Motor neuron (in vitro differentiated cells): ENCODE measurements at places on chromosomes 6 and 20. TPM values are rescaled to one million over a fixed set of nuclear protein-coding genes. Genes with fewer than 3 reads are reported as not detected.
A peak's percentile ranks its signal among the peaks of the same experiment; 100 is the strongest.

- no peak for ATAC-seq
Observed at GRCh38 chr20:37524859-37525708, 2.6 kb downstream of the BLCAP start.

The SOX18 gene
- 0.21 TPM in 1 of 2 replicates, not detected in the other for total RNA-seq

DNA sequence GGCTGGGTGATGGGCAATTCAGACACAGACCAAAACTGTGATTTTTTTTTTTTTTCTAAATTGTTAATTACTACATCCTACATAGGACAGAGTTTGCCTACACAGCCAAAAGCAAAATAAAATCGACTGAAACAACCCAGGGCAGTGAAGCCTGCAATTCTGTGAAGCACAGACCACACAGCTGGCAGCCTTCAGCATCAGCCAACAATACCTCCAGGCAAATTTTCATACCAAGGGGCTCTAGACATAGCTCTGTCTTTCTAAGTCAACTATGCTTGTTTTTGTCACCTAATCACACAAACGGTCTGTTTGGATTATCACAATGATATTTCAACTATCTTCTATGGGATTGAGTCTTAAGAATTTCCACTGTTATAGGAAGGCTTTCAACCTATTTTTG lies 17.6 kb downstream of the RMND1 start:
- no peak for ATAC-seq

The MTFR2 gene
- 2.3 and 3.5 TPM in 2 replicates for total RNA-seq

The SOBP gene
- total RNA-seq, result 8.6 and 9.8 TPM in 2 replicates

DNA sequence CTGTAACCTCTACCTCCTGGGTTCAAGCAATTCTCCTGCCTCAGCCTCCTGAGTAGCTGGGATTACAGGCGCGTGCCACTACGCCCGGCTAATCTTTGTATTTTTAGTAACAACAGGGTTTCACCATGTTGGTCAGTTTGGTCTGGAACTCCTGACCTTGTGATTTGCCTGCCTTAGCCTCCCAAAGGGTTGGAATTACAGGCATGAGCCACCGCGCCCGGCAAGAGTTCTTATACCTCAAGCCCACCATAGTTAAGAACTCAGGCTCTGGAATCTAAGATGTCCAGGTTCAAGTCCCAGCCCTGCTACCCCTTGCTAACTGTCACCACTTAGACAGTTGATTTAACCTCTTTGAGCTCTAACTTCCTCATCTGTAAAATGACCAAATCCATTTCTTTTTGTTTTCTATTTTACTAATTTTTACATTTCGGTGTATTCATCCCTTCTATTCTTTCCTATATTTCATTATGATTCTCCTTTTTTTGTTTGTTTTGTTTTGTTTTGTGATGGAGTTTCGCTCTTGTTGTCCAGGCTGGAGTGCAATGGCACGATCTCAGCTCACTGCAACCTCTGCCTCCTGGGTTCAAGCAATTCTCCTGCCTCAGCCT lies 104.8 kb upstream of the ZNF217 start:
- ATAC-seq, result no peak

DNA sequence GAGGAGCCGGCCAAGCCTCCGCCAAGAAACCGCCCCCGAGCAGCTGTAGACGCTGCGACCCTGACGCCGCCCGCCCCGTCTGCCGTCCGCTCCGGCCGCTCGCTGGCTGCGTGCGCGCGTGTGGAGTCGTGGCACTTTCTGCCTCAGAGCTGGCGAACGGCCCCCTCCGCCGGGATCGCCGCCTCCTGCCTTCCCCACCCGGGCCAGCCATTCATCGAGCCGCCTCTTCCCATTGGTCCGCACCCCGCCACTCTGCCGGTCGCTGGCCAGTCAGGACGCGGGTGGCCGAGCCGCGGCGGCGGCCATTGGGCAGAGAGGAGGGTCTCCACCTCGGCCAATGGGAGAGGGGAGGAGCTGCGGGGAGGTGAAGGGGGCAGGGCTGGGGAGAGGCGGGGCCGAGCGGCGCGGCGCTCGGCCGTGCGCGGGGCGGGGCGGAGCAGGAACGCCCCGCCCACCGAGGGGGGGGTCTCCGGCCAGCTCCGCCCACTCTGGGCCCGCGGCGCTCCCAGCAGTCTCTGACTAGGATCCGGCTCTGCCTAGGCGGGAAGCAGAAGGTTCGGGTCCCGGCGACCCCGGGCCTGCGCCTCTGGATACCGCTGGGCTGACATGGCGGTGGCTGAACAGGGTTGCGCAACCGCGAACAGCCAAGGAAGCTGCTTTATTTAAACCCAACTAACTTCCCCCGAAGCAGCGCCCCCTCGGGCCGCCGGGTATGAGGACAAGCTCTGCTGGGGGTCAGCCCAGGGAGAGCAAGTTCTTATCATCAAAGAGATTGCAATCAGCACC lies at the start of gene RRBP1:
RRBP1 (minus strand) TSS at position 140 of the 786 bp plus-strand sequence. CDS start 21,735 bp downstream, outside the sequence.
- ATAC-seq, result peak; percentile 83

GRCh38 chr6:167270499-167271311 lies 20.4 kb upstream of the UNC93A start:
- ATAC-seq, result peak; percentile 73

- no peak for ATAC-seq
Observed at GRCh38 chr6:36703081-36703606, 5.5 kb downstream of the RAB44 start.

DNA sequence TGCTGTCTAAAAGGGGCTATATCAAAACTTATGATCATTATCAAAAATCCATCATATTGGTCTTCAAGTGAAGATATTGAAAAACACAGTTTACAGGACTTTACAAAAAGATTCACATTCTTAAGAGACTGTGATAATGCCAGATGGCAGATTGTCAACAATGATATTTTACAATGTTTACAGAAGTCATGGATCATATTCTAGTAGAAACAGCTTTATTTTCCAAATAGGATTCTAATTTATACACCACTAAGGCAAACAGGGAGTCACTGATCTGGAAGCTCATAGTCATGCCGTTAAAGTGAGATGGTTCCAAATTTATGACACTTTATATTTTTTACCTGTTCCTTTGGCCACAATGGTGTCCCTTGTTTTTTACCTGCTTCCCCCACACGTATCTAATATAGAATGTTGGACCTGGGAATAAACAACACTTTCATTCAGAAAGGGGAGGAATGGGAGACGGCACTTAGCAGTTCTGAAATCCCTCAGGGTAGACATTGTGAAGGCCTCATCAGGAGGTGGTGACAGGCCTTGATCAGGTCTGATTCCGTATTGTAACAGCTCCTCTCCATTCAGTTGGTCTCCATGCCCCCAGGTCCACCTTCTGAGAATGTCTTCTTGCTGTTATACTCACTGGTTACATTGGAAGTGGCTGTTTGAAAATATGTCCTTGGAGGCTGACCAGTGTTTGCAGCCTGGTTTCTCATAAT lies 228.6 kb downstream of the ADGB start:
- ATAC-seq, result no peak

The EPB41L1 gene
- 26.2 and 26.7 TPM in 2 replicates for total RNA-seq

- no peak for ATAC-seq
Observed at GRCh38 chr20:9015984-9016324, 52.9 kb upstream of the PLCB4 start.

DNA sequence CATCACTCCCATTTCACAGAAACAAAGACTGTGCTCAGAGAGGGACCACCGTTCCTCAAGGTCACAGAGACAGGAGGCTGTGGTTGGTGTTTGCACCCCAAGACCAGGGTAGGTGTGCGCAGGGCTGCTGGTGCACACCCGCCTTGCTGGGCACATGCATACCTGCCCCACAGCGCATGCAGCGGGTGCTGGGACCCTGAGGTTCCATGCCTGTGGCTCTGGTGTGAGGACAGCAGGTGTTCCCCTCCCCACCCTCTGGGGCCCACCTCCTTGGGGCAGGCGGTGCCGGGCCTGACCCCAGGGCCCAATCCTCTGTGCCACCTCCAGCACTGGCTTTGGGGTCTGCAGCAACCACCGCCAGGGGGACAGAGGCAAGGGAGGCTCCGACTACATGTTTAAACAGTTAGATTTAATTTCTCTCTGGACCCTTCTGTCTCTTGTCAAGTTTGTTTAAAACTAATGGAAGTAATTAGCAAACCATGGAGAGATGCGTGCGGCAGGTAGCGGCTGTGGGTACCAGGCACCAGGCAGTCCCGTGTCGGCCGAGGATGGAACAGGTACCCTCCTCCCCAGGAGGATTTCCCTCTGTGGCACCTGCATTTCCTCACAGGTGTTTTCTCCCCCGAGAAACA lies 327.8 kb downstream of the TAF4 start:
- no peak for ATAC-seq

DNA sequence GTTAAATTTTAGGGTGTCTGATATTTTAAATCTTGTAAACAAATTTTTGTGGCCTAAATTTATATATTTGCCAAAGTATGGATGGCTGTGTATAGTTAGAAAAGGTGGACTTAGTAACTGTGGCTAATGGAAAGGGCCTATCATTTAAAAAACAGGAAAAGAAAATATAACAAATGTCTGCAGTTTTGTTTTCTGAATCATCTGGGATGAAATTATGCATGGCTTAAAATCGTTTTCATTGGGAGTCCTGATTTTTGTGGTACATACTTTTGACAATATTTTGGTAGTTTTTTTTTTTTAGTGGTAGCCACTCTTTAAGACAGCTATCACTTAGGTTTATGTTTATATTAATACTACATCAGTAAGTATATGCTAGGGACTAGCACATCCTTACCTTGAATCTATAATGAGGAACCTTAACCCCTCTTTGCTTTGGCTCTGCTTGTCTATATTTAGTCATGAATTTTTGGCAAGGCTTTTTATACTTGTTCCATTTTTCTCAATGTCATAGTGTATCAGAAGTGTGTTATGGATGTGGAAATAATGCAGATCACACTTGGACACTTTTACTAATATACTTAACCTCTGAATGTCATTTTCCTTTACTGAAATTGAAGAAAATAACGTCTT lies 5.6 kb downstream of the ARID1B start:
- no peak for ATAC-seq

GRCh38 chr6:1597121-1597744 lies 12.5 kb upstream of the FOXC1 start:
- no peak for ATAC-seq

The CNR1 gene
- total RNA-seq, result 0.77 and 1.9 TPM in 2 replicates

DNA sequence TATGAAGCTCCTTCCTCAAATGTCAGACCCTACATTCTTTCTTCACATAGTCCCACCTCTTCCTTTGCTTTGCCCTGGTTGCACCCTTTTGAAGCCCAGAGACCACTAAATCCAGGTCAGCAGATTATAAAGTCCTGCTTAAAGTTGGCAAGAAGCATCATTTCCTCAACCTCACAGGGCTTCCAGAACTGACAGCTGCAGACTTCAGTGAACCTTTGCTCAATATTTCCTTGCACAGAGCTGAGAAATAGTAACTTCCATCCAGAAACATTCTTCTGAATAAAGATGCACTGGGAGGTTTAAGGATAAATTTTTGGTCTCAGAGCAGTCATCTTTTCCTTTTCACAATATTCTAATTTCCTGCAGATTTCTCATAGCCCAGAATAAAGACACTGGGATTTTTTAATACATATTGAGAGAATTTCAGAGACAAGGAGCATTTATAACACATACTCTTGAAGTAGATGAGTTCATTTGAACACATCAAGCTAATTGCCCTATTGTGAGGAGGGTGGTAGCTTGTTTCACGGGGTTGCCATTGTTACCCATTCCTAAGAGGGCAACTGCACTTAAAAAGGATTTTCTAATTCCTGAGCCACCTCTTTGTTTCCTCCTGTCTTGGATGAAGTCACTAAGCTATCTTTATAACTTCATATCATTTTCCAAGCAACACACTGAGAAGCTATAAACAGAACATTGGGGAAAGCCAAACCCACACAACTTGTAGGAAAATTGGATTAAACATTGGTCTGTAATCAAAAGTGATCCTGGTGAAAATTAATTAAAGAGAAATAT lies 150.2 kb upstream of the PLN start:
- ATAC-seq, result no peak

GRCh38 chr20:16111852-16112412 lies 461.3 kb downstream of the KIF16B start:
- ATAC-seq, result no peak

GRCh38 chr20:58179083-58179431 lies 49.4 kb downstream of the ANKRD60 start:
- no peak for ATAC-seq

GRCh38 chr6:3561725-3562124 lies 104.9 kb upstream of the SLC22A23 start:
- no peak for ATAC-seq

DNA sequence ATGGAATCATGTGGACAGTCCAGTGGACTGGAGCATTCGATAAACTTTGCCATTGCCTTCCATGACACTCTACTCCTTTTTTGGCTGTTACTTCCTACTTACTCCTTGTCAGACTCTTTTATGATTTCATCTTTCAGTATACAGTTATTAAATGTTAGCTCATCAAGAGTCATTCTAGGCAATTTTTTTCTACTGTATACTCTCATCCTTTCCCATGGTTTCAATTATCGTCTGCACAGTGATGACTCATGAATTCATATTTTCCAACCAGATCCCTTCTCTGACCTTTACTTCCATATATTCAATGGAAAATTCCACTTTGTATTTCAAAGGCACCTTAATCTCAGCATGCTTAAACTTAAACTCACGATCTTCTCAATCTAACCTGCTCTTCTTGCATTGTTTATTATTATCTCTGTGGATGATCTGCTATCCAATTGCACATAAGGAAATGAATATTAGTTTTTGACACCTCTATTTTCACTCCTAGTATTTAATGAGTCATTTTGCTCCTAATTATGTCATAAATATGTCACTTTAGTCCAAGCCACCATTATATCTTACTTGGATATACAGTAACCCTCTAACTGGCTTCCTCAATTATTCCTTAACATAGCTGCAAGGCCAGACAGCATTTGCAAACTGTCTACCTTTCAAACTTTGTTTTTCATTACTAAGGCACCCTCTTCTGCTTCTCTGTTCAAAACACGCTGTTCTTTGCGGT lies 427.5 kb downstream of the PHF3 start:
- peak; percentile 58 for ATAC-seq

- ATAC-seq, result no peak
Observed at GRCh38 chr6:54132587-54132986, 21.3 kb downstream of the MLIP start.

GRCh38 chr6:152018876-152019275 lies 211.4 kb downstream of the ESR1 start:
- ATAC-seq, result no peak

The OPRM1 gene
- total RNA-seq, result 1.8 and 2.3 TPM in 2 replicates

The GPLD1 gene
- total RNA-seq, result 7.3 and 8.9 TPM in 2 replicates

GRCh38 chr6:61887423-61887822 lies 398.6 kb downstream of the KHDRBS2 start:
- no peak for ATAC-seq

- ATAC-seq, result peak; percentile 39
Observed at GRCh38 chr20:50283922-50284810, 93.5 kb downstream of the CEBPB start.

- no peak for ATAC-seq
Observed at GRCh38 chr6:132132422-132132821, 181.2 kb upstream of the CCN2 start.

GRCh38 chr6:46626228-46626909 lies 26.2 kb downstream of the CYP39A1 start:
- peak; percentile 60 for ATAC-seq

The SALL4 gene
- 1.8 and 2.0 TPM in 2 replicates for total RNA-seq

DNA sequence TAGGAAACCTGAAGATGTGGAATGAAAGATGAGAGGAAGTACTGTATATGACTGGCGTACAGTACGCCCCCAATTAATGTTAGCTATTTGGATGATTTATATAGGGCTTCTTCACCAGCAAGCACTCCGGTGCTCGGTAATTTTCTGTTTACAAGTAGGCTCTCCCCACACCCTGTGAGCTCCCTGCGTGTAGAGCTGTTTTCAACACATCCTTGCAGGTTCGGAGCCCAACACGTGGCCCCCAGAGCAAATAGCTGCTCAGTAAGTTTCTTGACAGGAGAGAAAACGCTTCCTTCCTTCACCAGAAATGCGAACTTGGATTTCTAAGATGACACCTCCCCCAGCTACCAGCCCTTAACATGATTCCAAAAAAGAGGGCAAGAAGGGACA lies 1.2 kb upstream of the RAB22A start:
- no peak for ATAC-seq

GRCh38 chr6:109781001-109781400 lies 89.9 kb downstream of the FIG4 start:
- no peak for ATAC-seq
